ENCODE measurements at places on chromosomes 7 and 10. TPM values are rescaled to one million over a fixed set of nuclear protein-coding genes. Genes with fewer than 3 reads are reported as not detected.

The GLI3 gene
- 1.4 TPM for total RNA-seq

The CALCR gene
- total RNA-seq: 0.08 TPM

The DPP6 gene
- total RNA-seq: 1.2 TPM

GRCh38 chr10:104406715-104407650 is 53.4 kb downstream of the CFAP58 start:
- DNase-seq: peak; percentile 68

GRCh38 chr7:101636822-101637623 is 7.9 kb upstream of the MYL10 start:
- DNase-seq: no peak

- no peak for DNase-seq
Observed at GRCh38 chr7:32516551-32517100, 21.3 kb downstream of the AVL9 start.

- DNase-seq: no peak
Observed at GRCh38 chr10:130816116-130816901, 495.2 kb downstream of the TCERG1L start.

- no peak for DNase-seq
Observed at GRCh38 chr7:150631866-150632864, at the start of gene GIMAP6. Gene GIMAP6, minus strand, starts transcription at chr7:150632385. Its CDS starts 2,243 bp downstream, at chr7:150630142.

DNA sequence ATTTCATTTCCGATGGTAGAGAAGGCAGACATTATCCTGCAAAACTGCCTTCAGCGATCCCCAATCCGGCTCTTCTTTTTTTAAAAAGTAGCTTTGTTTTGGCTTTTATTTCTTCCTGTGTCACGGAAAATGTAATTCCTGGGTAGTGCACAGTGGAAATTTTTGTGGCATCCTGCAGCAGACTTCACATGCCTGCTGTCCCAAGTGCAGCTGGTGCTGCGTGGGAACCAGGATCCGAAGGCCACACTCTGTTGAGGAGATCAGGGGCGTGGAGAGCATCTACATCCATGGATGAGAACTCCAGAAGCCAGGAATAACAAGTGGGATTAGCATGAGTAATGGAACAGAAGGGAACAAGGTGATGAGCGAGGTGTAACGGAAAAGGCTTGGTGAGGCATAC is 4.6 kb downstream of the VWA2 start:
- DNase-seq: no peak

GRCh38 chr7:39745320-39745719 is 121.9 kb downstream of the RALA start:
- DNase-seq: no peak

DNA sequence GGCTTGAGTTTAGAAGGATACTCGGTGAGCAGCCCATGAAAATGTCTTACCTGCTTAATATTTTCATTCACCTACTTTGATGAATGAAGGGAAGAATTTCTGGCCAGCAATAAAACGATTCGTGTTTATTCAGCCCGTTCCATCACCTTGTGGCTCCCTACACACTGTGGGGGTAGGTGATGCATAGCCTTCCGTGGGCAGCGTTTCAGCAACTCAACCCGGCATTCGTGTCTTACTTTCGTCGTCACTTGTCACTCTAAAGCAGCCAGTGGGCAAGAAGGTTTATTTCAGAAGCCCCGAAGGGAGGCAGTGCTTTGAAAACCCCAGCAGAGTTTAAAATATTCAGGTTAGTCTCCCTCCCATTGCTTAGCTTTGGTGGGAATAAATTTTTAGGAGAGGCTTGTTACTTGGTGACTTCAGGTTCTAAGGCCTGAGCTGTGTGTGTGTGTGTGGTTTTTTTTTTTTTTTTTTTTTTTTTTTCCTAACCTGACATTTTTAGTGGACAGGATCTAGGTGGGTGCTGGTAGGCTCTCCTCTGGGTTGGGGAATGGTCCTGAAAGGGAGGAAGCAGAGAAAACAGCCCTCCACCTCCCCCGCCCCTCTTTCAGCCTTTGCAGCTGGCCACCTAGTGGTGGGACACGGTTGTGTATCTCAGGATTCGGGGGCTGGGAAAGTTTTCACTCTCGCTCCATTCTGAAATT is 1.8 kb downstream of the GRK5 start:
- DNase-seq: peak; percentile 60

- DNase-seq: no peak
Observed at GRCh38 chr10:23363793-23364135, 19.2 kb upstream of the C10orf67 start.
